SHP77 treated with DMSO at 0.1 percent for 48 hours (cell line): ENCODE measurements at places on chromosomes 7 and 10.

- DNase-seq, result no peak
Observed at GRCh38 chr10:116237260-116237659, 35.7 kb downstream of the GFRA1 start.

DNA sequence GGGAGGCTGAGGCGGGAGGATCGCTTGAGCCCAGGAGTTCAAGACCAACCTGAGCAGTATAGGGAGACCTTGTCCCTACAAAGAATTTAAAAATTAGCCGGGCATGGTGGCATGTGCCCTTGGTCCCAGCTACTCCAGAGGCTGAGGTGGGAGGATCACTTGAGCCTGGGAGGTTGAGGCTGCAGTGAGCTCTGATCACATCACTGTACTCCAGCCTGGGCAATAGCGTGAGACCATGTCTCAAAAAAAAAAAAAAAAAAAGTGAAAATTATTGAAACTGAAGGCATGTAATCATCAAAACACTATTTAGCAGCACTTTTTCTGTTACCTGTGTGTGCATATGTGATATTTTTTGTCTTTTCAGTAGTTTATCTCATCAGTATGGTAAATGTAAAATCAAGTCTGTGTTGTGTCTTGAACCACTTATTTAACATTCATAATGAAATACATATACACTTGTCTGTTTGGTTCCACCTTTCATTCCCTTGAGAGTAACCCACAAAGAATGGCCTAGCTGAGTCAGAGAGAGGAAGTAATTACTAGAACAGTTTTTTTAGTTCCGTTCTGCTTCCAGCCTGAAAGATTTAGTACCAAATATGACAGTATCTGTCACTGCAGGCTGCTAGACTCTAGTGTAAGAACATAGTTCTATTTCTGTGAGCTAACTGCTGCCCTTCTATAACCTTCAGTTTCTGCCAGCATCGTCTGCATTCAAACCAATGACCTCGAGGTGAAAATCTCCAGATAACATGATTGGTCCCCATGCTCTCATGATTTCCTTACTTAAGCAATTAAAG is 68.6 kb downstream of the MMRN2 start:
- DNase-seq, result no peak

- DNase-seq, result no peak
Observed at GRCh38 chr10:116444527-116445142, 17.0 kb downstream of the PNLIPRP3 start.

DNA sequence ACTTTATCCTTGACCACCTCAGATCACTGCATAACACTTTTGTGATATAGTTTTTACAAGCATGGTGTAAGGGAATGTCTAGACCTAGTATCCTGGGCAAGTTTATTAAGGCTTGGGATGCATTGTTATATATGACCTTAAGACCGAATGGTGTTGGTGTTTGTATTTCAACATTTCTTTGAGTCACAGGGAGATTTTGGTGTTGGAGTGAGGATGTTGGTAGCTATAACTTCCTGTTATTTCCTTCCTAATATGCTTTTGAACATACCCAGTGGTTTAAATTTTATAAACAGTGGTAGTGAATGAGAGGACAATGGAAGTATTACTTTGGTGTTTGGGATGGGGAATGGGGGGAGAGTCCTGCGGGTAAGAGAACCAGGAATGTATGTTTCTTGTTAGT is 2.6 kb downstream of the EXOC4 start:
- no peak for DNase-seq

DNA sequence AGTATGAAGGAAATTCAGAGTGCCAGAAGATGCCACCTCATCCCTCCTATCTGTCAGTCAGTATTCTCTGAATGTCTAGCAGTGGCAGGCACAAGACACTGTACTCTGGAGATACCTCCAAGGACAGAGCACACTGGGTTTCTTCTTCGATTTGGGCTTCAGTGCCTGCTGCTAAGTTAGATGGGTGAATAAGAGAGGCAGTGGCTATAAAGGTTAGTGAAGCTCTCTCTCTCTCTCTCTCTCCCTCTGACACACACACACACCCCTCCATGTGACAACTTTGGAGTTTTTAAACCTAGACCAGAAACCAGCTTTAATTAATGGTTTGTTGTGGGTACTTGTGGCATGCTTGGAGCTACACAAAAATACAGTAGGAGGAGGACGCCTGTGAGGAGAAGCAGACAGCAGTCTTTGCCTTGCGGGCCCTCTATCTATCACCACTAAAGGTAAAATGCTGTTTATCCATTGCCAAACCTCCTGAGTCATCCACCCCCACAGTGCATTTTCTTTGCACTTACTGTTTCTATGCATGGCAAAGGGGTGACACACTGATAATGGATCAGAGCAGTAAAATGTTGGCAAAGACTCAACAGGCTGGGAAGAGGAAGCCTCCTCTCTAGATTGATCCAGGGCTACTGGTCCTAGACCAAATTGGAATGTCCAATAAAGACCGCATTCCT is 102.5 kb downstream of the TRIL start:
- no peak for DNase-seq

DNA sequence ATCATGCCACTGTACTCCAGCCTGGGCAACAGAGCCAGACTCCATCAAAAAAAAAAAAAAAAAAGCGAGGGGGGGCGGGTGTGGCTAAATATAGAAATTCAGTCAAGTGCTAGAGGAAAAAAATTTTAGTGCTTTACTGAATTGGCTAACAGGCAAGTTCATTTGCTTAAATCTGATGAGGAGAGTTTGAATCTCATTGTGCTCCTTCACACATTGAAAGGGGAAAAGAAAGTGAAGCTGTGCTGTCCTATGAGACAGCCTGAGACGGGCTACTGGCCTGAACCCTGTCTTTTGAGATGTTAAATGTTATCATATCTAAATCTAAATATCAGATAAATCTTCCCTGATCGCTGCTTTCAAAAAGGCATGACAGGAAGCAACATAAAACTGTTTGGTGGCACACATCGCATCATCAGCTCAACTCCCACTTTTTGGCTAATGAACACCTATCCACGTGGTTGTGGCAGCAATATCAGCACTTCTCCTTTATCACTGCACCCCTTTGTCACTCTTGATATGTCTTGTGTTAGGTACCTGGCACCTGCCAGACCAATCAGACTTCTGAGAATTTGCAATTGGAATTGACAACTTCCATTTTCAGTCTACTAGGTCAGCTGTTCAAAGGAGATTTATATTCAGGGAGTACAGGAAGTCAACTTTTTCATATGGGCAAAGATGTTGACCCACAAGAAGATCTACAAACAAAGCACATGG is 14.0 kb upstream of the IFIT1B start:
- no peak for DNase-seq
